Left cardiac atrium (tissue), 4 donors: ENCODE measurements at places on chromosomes 11 and 22. TPM values are rescaled to one million over a fixed set of nuclear protein-coding genes. Genes with fewer than 3 reads are reported as not detected.
A peak's percentile ranks its signal among the peaks of the same experiment; 100 is the strongest.

- DNase-seq = peak; percentile 85
Observed at GRCh38 chr11:47946682-47947559, 33.4 kb upstream of the PTPRJ start.

DNA sequence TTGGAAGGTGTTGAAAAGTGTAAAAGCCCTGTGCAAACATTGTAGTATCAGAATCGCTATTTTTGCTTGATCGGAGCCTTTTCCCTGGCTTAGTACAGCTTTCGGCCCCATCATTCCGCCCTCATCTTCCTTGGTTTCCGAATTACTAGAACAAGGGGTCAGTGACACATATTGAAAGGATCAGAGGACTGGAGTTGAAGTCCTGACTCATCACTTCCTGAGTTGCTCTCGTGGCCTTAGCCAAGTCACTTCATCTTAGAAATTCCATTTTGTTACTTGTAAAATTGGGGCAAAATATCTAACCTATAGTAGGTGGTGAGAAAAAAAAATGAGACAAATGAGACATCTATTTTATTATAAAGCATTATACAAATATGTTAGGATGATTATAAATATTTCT is 375.0 kb downstream of the NTM start:
- DNase-seq = no peak

DNA sequence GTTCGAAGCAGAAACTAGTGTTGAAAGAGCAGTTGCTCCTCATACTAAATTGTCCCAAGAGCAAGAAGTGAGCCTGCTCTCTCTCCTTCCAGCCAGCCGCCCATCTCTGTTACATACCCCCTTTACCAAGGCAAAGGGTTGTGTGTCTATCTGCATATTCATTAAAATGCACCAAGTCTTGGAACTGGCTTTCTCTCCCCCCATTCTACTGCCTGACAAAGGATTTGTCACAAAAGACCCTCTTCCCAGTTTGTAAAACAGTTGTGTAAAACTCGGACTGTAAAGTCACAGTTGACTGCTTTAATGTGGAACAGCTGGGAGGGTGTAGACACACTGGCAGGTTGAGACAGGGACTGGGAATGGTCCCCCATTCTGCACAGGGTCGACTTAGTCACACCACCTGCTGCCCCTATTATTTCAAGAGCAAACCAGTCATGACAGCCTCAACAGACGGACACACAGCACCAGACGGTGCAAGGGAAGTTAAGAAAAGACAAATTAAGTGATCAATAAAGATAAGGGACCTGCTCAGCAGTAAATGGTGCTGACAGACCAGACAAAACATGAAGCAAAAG is 60.0 kb upstream of the HTATIP2 start:
- no peak for DNase-seq

DNA sequence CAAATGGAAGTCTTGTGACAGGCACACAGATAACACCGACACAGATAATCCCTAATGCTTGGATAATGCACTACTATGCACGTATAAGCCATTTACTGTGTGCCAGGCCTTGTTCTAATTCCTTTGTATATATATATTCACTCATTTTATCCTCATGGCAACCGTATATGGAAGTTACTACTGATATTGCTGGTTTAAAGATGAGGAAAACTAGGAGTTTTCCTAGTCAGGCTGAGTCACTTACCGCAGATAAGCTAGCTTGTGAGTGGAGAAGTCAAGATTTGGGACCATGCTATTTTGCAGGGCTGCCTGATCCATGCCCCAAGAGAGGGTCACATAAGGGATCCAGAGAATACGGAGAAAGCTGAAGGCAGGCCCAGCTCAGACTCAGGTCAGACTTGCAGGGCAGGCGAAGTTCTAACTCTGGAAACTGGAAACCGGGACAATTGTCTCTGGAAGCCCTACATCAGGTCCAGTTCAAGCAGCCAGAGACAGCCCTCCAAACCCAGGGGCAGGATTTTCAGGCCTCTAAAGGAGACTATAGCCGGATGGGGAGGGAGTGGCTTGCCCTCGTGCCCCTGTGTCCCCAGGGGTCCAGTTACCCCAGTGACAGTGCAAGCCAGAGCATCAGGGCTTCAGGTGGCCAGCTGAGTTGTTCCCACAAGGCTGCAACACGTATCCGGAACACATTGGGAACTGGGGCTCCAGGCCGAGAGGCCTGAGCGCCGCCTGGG is 534.8 kb downstream of the INSC start:
- no peak for DNase-seq

DNA sequence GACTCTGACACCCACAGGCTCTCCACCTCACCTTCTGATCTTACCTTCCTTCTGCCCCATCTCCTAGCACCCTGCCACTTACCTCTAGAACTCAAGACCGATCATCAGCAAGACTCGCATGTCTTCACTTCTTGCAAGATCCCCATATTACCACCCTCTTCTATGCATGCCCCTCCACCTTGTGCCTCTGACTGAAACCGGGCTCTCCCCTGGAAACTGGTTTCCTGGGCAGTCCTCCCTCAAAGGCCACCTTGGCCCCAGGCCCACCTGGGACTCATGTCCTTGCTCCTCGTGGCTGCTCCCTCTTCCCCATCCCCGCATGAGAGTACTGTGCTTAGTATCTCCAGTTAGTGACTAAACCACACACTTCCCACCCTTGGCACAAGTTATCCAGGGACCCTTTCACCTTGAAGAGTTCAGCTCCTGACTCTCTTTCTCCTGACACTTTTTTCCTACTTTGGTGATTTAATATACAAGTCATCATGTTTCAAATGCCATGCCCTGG is 136.7 kb downstream of the SPATA19 start:
- DNase-seq = no peak

DNA sequence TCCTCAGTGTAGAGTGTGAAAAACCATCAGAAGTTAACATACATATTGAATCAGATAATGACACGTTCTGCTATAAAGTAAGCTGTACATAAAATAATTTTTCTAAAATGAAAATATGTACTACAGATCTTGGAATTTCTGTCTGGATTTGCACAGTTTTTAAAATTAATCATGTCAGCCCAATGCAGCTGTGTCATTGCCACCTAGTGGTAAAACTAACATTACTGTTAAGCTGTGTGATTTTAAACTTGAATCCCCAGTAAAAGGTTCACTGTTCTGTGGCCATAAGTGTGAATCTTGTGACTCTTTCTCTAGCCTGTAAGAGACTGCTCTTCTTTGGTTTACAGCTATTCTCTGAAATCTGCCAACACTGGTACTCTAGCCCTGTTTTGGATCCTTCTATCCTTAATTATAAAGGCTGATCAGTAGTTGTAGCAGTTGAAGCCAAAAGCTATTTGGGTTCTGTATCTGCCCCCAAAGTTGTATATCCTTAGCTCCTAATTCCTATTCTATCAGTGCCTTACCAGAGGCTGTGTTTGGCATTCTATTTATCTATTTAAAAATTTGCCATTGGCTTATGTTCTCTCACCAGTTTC is 4.0 kb downstream of the JRKL start:
- DNase-seq = no peak

DNA sequence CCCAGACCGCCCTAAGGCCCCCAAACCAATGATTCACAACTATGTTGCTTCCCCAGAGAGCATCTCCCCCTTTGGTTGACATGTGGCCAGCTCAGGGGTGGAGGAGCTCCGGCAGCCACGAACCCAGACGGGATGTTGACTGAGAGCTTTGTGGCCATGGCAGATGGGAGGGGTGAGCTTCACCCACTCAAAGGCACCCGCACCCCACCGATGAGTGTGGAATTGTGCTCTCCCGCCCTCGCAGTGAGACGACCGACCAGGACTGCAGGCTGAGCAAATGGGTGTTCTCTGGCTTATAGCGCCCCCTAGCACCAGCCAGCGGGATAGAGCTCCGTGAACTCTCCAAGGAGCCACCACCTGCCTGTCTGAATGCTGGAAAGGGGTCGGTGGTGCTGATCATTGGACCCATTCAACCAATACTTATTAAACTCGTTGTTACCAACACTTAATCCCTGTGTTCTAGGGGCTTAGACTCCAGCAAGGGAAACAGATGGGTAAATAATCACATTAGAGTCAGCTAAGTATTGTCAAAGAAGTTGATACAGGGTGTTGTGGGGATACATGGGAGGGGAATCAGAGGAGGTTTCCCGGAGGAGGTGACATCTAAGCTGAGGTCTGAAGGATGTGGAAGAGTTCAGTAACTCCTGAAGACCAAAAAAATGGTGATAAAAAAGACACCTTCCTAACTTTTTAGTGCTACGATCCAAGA is 4.5 kb upstream of the TIMP3 start:
- peak; percentile 79 for DNase-seq

GRCh38 chr11:45896422-45896984 is 10.6 kb downstream of the FREY1 start:
- no peak for DNase-seq

DNA sequence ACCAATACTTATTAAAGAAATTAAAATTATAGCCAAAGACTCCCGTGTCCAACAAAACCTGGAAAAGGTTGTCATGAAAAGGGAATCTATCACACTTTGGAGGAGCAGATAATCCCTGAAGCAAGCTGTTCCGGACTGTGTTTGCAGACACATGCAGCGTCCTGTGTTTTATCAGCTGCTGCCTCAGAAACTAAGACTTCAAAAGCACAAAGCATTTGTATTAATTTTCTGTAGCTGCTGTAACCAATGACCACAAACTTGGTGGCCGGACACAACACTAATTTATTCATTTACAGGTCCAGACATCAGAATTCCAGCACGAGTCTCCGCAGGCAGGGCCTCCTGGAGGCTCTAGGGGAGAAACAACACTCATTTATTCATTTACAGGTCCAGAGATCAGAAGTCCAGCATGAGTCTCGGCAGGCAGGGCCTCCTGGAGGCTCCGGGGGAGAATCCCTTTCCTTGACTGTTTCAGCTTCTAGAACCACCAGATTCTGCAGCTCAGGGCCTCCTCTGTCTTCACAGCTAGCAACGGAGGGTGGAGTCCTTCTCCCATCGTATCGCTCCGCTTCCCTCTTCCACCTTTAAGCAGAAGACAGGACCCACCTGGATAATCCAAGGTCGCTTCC is 465.3 kb downstream of the BRD1 start:
- no peak for DNase-seq

DNA sequence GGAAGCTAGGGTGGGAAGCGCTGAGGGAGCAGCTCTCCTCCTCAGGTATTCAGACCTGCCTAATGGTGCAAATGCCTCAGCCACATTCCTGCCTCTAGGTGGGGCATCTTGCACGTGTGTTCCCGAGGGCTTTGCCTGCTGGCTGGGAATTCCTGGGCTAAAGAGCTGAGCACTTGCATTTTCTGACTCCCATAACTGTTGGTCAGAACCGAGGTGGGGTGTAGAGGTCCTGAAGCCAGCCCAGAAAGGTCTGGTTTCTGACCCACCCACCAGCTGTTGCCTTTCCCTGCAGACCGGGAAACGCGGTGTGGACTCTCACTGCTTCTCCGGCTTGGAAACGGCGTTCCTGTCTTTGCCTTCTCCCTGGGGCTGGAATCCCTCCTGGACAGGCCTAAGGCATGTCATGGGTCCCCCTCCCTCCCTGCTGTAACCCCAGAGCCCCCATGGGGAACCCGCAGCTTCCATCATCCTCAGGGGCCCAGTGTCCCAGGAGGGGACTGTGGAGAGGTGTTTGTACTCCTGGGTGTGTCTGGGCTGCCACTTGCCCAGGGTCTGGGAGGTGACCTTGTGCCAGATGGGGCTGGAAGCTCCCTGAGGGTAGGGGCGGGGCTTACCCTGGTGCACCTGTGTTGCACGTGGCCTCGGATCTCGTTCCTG is 24.0 kb upstream of the SMIM38 start:
- DNase-seq = peak; percentile 67

- no peak for DNase-seq
Observed at GRCh38 chr11:7559398-7560283, 45.8 kb downstream of the PPFIBP2 start.

DNA sequence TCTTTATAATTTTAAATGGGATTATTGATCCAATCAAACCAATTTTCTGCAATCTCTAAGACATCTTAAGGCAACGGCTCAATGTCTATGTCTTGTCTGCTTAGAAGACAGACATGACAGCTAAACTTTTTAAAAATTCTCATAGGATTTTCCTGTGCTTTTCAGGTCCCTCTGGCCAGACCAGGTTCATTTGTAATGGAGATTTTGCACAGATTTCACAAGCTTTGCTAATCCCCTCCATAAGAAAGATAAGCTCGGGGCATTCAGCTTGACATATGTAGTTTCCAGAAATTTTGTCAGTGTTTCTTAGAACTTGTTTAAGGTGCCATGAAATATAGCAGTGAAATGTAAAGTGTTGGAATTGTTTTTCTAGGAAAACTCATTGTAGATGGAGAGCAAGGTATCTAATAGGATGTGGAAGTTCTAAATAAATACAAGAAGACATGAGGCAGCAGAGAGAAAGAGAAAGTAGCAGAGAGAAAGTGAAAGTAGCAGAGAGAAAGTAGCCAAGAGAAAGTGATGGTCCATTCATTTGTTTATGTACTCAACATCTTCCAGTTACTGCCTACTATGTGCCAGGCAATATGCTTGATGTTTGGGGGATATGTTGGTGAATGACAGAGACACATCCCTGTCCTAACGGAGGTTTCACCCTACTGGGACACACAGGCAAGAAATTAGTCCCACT is 219.1 kb upstream of the ARHGAP42 start:
- DNase-seq = no peak

DNA sequence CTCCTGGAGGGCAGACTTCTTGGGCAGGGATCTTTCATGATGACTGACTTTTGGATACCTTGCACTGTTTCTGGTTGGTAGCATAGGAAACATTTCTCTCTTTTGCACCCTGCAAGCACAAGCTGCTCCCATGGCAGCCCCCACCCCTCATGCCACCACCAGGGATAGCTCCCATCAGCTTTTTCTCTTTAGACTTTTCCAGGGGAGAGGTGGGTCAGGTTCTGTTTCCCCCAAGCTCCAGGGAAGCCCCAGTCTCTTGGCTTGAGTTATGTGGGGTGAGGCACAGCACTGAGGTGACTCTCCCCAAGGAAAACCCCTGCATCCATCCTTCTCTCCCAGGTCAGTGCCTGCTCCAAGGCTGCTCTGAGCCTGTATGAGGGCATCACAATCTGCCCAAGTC is 22.5 kb downstream of the LRRC32 start:
- DNase-seq = no peak

HEPN1 gene
- total RNA-seq = not detected

SLN gene
- total RNA-seq = 427 TPM

GGTLC3 gene
- not detected for total RNA-seq

LAYN gene
- total RNA-seq = 5.8 TPM

APLNR gene
- 20.2 TPM for total RNA-seq

MYO7A gene
- total RNA-seq = 11.1 TPM
